ENCODE measurements at places on chromosomes 7 and 10. TPM values are rescaled to one million over a fixed set of nuclear protein-coding genes. Genes with fewer than 3 reads are reported as not detected.

ATXN7L1 gene
- total RNA-seq = 3.3 TPM

TMEM270 gene
- total RNA-seq = not detected

ENTPD1 gene
- total RNA-seq = 1.2 TPM

LBX1 gene
- total RNA-seq = not detected

ELFN1 gene
- 0.08 TPM for total RNA-seq

Measured in smooth muscle cell of the coronary artery (primary cell).